ENCODE measurements at places on chromosomes 6 and 20.

DNA sequence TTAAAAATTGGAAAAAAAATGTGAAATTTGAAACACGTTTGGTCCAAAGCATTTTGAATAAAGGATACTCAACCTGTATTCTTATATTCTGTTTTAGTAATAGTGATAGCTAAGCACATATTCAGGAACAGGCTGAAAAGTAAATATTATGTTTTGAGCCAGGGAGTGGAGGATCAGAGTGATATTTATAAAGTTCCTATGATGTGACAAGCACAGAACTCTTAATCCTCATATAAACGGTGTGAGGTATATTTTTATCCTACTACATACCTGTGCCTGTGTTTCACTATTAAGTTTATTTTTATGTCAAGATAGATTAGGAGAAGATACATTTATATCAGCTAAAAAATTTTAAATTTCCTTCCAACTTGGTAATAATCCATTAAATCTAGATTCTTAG lies 225.5 kb downstream of the EPHA7 start:
- DNase-seq: no peak

DNA sequence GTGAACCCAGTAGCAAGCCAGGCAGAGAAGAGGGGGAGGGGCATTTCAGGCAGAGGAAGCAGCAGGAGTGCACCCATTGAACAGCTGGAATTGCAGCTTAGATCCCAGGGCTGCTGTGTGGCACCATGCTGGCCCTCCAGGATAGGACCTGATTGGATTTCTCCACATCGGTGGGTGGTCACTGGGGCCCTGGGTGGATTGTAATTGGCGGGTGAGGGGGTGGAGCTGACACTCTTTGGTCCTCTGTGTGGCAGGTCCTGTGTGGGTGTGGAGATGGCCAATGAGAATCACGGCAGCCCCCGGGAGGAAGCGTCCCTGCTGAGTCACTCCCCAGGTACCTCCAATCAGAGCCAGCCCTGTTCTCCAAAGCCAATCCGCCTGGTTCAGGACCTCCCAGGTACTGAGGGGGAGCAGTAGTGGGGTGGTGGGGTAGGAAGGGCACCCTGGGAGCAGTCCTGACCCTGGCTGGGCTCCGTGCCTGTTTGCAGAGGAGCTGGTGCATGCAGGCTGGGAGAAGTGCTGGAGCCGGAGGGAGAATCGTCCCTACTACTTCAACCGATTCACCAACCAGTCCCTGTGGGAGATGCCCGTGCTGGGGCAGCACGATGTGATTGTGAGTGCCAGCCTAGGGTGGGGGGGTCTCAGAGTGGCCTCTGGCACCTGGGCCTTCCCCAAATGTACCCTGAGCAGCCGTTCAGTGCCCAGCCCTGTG lies 4.4 kb downstream of the PCIF1 start:
- no peak for DNase-seq

DNA sequence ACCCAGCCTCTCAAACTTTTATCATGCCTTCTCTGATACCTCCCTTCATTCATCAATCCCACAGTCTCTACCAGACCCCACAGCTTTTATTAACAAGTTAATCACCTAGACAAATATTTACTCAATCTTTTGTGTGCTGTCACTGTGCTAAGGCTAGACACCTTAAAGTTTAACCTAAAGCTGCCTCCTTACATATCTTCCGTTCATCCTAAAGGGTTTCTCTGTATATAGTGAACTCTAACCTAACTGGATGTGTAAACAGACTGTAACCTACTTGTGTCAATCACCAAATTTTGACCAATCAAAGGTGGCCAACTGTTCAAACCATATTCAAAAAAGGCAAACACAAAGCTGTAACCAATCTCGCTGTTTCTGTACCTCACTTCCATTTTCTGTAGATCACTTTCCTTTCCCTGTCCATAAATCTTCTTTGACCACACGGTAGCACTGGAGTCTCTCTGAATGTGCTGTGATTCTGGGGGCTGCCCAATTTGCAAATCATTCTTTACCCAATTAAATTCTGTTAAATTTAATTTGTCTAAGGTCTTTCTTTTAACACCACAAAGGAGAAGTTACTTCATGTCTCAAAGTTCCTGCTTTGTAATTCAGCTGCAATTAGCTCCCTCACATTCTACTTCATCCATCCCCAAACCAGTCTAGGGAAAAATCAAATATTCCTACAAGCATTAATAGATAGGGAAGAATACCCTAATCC lies 72.5 kb downstream of the ARHGAP18 start:
- peak; percentile 71 for DNase-seq

DNA sequence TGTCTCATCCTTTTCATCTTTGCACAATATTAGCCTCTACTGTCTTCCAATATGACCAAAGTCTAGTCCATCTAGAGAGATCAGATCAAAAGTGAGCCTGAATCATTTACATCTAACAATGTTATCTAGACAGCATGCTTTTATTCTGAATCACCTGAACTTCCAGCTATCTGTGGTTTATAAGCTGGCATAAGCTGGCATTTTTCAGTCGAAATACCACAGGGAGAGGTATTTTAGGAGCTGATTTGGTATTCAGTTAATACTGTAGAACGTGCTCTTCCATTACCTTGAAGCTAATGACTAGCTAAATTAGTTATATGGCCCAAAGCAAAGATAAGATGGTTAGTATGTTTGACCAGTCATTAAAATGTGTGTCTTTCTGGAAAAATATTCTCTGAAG lies 188.3 kb upstream of the AGPAT4 start:
- no peak for DNase-seq

- no peak for DNase-seq
These were observed 22.5 kb downstream of the SPATA2 start for GRCh38 chr20:49892817-49893216.

GRCh38 chr6:47250302-47250701 lies 59.4 kb downstream of the TNFRSF21 start:
- DNase-seq: no peak

DNA sequence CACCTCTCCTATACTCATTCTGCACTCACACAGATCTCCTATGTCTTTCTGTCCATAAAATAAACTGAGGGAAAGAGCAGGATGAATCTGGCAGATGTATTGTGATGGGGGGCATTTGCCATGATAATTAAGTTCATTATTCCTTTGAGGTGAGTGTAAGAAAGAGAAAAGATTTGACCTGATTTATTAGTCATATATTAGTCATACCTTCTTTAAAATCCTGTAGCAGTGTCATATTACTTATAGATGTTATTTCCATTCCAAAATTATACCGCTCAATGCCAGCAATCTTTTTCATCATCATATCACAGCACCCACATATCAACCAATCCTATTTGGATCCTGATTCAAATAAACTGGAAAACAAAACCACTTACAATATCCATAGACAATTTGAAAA lies 733.3 kb upstream of the SLC35B3 start:
- no peak for DNase-seq

DNA sequence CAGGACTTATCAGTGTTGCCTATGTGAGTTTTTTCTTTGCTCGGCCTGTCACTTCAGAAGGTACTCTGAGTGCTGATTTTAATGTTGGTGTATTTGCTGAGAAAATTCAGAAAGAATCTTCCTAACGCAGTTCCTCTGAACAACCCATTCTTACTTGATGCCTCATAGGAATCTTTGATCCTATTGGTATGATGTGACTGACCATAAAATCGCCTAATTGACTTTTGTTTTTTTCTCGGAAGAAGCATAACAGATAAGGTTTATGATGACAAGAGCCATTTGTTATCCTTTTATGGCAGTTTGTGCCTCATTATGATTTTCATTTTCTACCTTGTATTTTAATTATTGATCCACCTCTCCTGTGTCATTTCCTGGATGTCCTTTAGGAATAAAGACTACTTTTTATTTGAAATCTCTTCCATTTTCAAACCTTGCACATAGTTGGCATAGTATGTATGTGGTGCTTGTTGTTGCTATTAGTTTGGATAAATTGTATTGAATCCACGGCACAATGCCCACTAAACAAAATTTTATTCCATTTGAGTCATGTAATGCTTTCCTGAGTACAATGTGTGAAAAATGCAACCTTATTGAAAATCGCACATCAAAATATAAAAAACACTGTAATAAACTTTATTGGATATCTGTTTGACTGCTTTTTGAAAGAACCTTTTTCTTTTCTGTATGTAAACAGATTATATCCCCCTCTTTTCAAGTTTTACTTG lies 37.3 kb downstream of the LRRC1 start:
- no peak for DNase-seq

- no peak for DNase-seq
These were observed 28.7 kb downstream of the DNAJC5 start for GRCh38 chr20:63923651-63924050.

- no peak for DNase-seq
These were observed 8.1 kb upstream of the ZBP1 start for GRCh38 chr20:57628047-57628961.

DNA sequence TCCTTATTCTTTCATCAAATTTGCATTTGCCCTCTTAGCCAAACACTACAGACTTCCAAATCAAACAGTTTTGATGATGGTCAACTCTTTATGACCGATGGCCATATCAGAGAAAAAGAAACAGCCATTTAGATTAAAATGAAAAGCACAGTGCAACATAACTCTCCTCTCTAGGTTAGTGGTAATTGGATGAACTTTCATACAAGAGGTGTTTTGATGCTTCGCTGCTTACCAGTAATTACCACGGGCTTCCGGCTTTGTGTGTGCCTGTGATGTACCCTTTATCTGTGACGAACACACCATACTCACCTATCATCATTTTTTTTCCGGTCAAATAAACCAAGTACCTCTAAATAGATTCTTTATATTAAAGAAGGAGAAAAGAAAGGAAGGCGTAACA lies 181.8 kb downstream of the FOXA2 start:
- peak; percentile 94 for DNase-seq

GRCh38 chr6:12543953-12544352 lies 172.6 kb upstream of the PHACTR1 start:
- no peak for DNase-seq

DNA sequence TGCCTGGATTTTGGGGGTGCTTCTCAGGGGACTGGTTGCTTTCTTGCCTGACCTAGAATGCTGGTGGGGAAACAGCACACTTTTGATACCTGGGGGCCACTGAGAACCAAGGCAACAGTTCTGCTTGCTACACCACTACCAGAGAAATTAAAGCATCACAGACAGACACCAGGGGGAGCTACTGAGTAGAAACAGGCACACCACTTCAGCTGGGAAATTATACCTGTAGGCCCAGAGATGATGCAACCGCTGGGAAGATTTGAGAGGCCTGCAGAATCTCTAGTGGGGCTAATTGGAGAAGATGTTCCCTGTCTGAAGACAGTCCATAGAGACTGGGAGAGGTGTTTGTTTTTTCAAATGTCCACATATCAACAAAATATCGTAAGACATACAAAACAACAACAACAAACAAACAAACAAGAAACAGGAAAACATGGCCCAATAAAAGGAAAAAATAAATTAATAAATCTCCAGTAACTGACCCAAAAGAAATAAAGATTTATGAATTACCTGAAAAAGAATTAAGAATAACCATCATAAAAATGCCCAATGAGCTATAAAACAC lies 129.4 kb upstream of the RIN2 start:
- DNase-seq: peak; percentile 43

GRCh38 chr6:41427642-41428335 lies 92.4 kb downstream of the NCR2 start:
- peak; percentile 42 for DNase-seq

- no peak for DNase-seq
These were observed 272.3 kb downstream of the KHDC1L start for GRCh38 chr6:72952808-72953630.

GRCh38 chr20:64057628-64058498 lies 5.1 kb upstream of the TCEA2 start:
- DNase-seq: peak; percentile 7

- DNase-seq: no peak
These were observed 22.4 kb downstream of the MANBAL start for GRCh38 chr20:37311710-37312355.

DNA sequence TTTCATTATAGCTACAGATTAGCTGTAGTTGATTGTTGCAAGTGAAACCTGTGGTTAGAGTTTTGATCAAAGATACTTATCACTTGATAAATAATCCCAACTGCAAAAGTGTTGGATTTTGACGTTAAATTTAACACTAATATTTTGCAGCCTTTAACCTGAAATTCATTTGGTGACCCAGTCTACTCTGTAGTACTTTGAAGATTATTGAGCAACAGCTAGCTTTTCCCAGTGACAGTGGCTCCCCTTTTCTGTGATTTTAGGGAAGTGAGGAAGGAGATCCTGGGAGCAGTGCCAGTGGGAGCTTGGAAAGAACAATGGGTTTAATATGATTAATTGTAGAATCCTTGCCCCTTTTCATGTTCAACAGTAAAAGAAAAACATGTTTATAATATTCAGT lies 76.9 kb downstream of the NCOA3 start:
- DNase-seq: no peak

DNA sequence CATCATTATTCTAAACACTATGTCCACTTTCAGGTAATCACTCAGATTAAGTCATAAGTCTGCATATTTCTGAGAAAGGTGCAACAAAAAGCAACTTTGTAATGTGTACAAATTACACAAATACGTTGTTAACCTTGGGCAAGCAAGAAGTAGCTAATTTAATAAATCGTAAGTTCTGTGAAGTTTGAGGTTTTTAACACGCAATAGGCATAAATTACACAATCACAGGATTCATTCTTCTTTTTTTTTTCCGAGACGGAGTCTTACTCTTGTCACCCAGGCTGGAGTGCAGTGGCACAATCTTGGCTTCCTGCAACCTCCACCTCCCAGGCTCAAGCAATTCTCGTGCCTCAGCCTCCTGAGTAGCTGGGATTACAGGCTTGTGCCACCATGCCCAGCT lies 57.2 kb upstream of the F13A1 start:
- DNase-seq: no peak

- peak; percentile 42 for DNase-seq
These were observed 12.5 kb downstream of the ITPR3 start for GRCh38 chr6:33633462-33634158.

DNA sequence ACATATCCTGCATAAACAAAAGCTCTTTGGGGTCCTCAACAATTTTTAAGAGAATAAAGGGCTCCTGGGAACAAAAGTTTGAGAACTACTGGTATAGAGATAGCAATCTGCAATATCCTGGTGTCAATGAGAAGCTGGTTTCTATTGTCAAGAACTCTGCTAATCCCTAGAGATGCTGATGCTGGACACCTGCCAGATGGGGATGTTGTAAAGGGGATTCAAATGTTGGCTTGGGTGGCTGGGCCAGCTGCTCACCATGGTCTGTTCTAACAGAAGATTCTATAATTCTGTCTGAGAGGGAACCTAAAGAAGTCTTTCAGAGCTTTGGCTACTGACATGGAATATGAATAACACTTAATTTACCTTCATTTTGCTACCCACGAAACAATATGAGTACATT lies 137.8 kb downstream of the BTBD9 start:
- DNase-seq: no peak
